ENCODE measurements at places on chromosomes 11 and 22.

- no peaks in the 10 kb centered on the region for H3K4me1 ChIP-seq
- no peak overlapping the region for H3K27ac ChIP-seq
- H3K36me3 ChIP-seq, result peaks cover 66% of the 10 kb centered on the region
- DNase-seq, result no peak
- no peaks in the 10 kb centered on the region for H3K27me3 ChIP-seq
These were observed 11.0 kb downstream of the RHBDD3 start for GRCh38 chr22:29256606-29257325.

GRCh38 chr11:67596753-67597300, 9.9 kb upstream of the NDUFV1 start:
- H3K27me3 ChIP-seq, result no peaks in the 10 kb centered on the region
- no peak overlapping the region for H3K4me3 ChIP-seq
- DNase-seq, result no peak
- H3K36me3 ChIP-seq, result no peaks in the 10 kb centered on the region
- H3K4me1 ChIP-seq, result no peaks in the 10 kb centered on the region

GRCh38 chr11:108614086-108614485, 20.5 kb upstream of the EXPH5 start:
- no peaks in the 10 kb centered on the region for H3K27me3 ChIP-seq
- H3K4me3 ChIP-seq, result no peak overlapping the region
- no peaks in the 10 kb centered on the region for H3K36me3 ChIP-seq
- H3K4me1 ChIP-seq, result no peaks in the 10 kb centered on the region

GRCh38 chr22:31230871-31231621, 18.9 kb downstream of the LIMK2 start:
- H3K4me1 ChIP-seq, result peaks cover 3% of the 10 kb centered on the region
- no peaks in the 10 kb centered on the region for H3K36me3 ChIP-seq

DNA sequence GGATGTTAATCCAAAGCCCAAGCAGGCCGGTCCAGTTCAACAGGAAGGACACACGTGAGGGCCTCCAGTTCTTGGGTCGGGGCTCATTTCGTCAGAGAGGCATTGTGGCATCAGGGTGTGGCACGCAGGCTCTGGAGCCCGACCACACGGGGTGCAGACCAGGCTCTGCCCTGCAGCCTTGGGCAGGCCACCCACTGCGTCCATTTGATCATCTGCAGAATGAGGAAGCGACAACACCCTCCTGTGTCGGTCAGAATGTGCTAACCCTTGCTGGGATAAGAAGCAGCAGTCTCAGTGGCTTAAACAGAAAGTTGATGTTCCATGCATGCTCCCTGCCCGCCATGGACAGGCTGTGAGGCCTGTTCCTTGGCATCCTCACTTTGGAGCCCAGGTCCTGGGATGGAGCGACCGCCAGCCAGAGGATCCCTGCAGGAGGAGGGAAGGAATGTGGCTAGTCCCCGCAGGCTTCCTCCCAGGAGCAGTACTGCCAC, 10.8 kb downstream of the RIBC2 start:
- peaks cover 5% of the 10 kb centered on the region for H3K27me3 ChIP-seq
- no peak for DNase-seq
- H3K36me3 ChIP-seq, result no peaks in the 10 kb centered on the region
- H3K27ac ChIP-seq, result no peak overlapping the region
- H3K4me3 ChIP-seq, result no peak overlapping the region
